Fibroblast of skin of left quadriceps (primary cell): ENCODE measurements at places on chromosomes 5 and 9.

DNA sequence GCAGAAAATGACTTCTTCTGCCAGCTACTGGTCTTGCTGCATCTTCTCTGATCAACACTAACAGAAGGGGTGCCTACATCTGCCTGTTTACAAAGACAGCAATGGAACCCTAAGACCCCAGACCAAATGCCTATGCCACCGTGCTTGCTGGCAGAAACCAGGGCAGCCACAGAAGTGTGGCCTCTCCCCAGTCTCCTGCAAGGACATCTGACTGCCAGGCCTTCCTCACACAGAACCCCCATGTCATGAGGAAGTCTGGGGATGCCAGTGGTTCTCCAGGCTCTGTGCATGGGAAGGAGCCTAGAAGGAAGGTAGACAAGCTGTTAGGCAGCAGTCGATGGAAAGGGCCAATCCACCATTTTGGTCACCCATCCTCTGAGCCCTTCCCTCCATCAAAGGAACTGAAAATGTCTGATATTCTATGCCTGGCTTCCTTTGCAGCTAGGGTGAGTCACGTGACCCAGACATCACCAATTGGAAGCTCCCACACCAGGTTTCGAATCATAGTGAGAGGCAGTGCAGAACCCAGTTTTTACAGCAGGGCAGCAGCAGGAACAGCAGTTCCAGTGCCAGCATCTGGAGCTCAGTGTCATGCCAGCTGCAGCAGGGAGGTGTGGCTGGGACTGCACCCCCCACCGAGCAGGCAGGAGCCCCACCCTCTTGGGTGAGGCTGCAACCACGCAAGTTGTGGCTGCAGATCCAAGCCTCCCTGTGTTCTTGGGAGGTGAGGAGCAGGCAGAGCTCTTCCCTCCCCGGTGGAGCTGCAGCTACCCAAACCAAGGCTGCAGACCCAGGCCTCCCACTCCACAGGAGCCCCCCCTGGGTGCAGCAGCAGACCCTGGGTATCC lies 123.4 kb downstream of the OLFM1 start:
- DNase-seq, result no peak

- DNase-seq, result no peak
Observed at GRCh38 chr9:136664000-136664915, 1.5 kb downstream of the EGFL7 start.

- no peak for DNase-seq
Observed at GRCh38 chr5:96747720-96748119, 60.0 kb downstream of the ERAP1 start.

DNA sequence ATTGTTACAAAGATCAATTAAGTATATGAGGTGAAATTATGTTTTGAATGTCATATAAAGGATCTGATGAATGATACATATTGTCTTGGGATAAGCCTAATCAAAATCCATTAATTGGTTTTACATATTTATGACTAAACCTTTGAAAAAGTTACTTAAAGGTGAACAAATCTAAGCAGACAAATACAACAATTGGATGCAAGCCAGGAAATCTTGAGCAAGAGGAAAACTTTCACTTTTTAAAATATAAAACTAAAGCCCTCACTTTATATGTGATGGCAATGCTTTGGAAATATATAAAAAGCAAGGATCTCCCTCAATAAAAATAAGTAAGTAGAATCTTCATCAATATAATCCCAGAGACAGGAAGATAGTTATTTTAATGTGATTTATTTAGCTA lies 80.1 kb downstream of the EDIL3 start:
- DNase-seq, result no peak
